CD4-positive, alpha-beta T cell treated with Interleukin-4 for 4 hours (primary cell): ENCODE measurements at places on chromosomes 11 and 22.

GRCh38 chr22:32802237-32802765, 796 bp downstream of the TIMP3 start:
- DNase-seq: no peak

DNA sequence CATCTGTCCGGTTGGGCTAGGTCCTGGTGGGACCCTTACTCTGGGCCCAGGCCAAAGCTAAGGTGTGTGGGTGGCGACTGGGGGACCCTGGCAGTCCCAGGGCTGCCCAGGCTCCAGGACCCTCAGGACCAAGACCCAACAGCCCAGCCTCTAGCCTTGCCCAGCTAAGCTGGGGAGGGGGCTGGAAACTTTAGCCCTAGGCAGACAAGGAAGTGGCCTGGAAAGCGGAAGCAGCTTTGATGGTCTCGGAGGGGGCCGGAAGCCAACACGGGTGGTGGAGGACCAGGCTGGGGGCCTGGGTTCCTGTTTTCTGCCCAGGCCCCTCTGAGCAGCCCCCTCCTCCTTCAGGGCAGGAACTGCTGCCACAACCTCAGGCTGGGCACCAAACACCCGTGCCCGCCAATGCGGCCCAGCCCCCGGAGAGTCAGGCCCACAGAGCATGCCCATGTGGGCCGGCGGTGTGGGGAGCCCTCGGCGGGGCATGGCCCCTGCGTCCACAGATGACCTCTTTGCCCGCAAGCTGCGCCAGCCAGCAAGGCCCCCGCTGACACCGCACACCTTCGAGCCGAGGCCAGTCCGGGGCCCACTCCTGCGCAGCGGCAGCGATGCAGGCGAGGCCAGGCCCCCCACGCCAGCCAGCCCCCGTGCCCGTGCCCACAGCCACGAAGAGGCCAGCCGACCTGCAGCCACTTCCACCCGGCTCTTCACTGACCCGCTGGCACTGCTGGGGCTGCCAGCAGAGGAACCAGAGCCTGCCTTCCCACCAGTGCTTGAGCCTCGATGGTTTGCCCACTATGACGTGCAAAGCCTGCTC, 2.8 kb downstream of the SIPA1 start:
- DNase-seq: peak; percentile 28

- DNase-seq: no peak
Measured at GRCh38 chr11:2724104-2724503, 24.3 kb upstream of the KCNQ1OT1 start.

DNA sequence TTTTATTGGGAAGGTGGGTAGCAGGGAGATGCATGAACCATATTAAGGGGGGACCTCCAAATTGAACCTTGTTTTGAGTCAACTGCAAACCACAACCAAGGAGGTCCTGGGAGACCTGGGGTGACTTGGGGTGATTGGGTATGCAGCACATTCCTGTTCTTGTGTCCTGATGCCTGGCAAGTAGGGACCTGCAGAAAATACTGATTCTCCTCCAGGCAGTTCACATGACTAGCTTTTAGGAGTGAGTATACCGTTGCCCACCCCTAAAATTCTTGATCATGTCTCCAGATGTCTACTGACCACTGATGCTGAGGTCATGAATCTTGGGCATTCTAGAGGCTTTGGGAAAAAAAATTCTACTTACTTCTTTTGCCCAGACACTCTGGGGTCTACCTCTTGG, 6.3 kb downstream of the EHF start:
- DNase-seq: no peak

DNA sequence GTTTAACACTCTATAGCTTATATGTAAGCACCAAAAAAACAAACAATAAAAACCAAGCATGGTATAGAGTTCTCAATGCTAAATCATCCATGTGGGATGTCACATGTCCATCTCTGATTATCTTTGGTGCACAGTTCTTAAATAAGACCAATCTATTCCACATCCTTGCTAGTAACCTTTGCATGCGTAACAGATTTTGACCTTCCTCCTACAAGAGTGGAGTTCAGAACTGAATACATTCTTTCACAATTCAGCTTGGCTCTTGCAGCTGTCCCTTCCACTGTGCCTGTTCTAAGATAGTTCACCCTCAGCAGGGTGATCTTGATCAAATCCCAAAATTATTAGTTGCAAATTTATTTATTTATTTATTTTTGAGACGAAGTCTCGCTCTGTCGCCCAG, 21.1 kb downstream of the PRR14L start:
- no peak for DNase-seq

- DNase-seq: no peak
Measured at GRCh38 chr11:76677458-76677765, 6.9 kb upstream of the LRRC32 start.

- DNase-seq: no peak
Measured at GRCh38 chr22:38432264-38432663, 22.7 kb downstream of the KCNJ4 start.

DNA sequence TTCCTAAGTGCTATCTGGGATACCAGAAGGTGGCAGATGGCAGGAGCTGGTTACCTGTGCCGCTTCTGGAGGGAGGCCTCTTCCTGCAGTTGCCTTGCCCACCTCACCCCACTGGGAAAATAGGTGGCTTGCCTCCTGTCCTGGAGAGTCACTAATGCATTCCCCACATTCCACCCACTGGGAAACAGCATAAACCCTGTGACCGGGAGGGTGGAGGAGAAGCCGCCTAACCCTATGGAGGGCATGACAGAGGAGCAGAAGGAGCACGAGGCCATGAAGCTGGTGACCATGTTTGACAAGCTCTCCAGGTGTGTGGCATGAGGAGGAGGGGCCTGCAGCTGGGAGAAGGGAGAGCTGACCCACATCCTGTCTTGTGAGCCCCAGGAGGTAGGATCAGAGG, 5.6 kb downstream of the RIC8A start:
- no peak for DNase-seq

- DNase-seq: no peak
Measured at GRCh38 chr11:12746593-12747097, 72.4 kb downstream of the TEAD1 start.

- DNase-seq: no peak
Measured at GRCh38 chr22:48238284-48238915, 1476.0 kb downstream of the TBC1D22A start.

GRCh38 chr11:116043857-116044256, 539.6 kb upstream of the CADM1 start:
- DNase-seq: no peak

DNA sequence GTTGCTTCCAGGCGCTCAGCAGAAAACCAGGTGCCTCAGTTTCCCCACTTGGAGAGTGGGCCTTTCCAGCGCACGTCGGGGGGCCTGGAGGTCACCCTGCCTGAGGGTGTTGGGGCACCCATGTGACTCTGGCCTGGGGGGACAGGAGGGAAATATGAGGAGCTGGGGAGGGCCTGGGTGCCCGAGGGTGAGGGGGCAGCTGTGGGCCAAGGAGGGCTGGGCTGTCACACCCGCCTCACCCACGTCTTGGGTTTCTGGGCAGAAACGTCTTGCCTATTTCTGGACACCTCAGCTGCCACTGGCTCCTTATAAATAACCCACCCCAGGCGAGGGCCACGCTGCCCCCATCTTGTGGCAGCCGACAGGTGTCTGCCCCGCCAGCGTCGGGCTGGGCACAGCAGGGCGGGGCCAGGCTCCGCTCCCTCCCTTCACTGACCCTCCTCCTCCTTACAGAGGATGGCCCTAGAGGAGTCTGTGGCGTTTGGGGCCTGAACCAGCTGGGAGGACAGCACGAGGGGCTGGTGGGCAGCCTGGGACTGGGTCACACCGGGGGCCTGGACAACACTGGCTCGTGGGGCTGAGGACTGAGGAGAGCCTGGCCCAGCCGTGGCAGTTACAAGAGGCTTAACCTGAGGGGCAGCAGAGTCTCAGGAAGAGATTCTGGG, 1.5 kb downstream of the TNNT3 start:
- DNase-seq: no peak

- DNase-seq: no peak
Measured at GRCh38 chr22:41563051-41563711, 2.4 kb downstream of the CSDC2 start.

GRCh38 chr11:134677397-134677822, 265.4 kb upstream of the B3GAT1 start:
- no peak for DNase-seq

- peak; percentile 32 for DNase-seq
Measured at GRCh38 chr11:70397983-70398833, at the start of gene CTTN. Gene CTTN, plus strand, starts transcription at chr11:70398529. Its CDS starts 8,769 bp downstream, at chr11:70407298.

GRCh38 chr22:32380991-32381390, 23.3 kb downstream of the RFPL3 start:
- DNase-seq: no peak

DNA sequence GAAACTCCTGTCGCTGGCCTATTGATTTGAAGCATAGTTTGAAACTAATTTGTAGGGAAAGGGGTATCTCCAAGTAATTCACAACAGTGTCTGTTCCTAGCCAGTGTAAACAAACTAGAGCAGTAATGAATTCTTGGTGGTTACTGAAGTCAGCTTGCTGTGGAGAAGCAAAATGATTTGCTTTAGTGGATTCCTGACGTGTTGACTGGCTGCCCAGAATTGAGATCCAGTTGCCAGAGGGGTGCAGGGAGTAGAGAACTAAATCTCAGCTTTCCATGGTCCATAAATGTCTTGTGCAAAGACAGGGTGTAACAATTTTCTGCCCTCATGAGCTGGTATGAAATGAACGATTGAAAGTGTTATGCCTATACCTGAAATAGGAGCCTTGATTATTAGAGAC, 382.5 kb upstream of the KIRREL3 start:
- DNase-seq: no peak

DNA sequence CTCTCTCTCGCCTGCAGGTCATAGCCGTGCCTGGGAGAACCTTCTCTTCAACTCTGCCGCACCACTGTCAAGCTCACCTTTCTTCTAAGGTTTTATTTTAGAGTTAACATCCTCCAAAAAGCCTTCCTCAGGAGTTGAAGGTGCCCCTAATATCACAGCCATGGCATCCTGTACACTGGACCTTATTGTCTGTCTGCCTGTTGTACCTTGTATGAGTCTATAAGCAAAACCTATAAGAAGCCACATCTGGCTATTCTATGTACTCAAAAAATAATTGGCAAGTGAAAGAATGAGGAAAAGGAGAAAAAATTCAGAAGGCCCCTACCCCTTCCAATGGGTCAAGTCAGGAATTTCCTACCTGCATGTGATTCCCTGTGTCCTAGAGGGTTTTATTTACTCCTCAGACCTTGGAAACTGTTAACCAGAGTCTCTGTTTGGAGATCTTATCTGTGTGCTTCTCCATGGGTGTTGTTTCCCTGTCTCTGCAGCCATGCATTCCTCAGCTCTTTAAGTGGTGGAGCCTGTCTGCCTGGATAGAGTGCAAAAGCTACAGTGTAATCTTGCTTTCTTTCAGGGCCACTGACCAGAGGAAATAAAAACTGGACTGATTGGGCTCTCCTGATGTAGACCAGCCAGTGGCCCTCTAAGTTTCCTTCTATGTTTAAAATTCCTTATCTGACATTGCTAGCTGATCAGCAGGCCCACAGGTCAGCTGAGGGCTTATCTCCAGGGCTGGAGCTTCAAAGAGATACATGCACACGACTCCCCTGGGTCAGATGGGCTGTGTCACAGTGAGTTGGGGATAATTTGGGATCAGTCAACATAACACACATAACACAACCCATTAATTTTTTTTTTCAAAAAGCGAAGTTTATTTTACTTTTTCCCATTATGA, 37.6 kb upstream of the TMEM135 start:
- DNase-seq: no peak

GRCh38 chr22:43230971-43231723, 44.2 kb upstream of the TTLL12 start:
- DNase-seq: peak; percentile 55

GRCh38 chr22:33565580-33565995, 354.7 kb downstream of the LARGE1 start:
- no peak for DNase-seq

DNA sequence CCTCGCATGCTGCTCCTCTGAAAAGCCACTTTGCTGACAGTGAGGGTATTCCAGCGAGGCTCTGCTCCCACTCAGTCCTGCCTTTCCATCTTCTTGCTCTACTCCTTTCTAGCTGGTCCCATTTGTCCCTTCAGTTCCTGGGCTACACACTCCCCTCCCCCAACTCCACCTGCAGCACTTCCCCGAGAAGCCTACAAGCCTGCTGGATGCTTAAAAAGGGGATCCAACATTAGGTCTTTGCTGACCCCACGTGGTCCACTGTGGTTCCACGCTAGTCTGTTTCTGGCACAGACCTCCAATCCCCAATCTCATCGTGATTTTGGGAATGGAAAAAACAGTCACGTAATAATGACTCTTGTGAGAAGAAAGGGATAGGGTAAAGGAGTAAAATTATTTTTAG, 121.6 kb upstream of the SNX19 start:
- DNase-seq: no peak

DNA sequence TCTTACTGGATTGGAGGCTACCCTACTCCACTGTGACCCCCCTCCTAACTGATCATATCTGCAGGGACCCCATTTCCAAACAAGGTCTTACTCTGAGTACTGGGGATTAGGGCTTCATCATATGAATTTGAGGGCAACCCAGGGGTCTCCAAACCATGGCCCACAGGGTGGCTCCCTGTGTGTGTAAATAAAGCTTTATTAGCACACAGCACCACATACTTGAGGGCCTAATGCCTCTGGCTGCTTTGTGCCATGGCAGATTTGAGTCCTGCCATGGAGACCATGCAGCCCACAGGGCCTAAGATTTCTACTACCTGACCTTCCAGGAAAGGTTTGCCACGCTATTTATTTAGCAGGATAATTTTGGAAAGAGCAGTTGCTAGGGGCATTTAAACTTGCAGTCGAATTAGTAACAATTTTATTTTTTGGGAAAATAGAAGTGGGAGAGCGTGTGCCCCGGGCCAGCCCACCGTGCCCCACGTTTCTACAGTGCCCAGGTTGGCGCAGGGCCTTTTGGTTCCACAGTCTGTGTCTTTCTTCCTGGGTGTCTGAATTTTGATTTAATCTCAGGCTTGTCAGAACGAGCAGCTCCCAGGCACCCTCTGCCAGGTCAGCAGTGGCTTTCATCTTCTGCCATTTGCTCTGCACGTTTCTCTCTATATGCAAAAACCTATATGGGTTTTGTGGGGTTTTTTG, 92.3 kb downstream of the KCNQ1 start:
- DNase-seq: no peak

GRCh38 chr11:100972046-100972445, 157.6 kb downstream of the PGR start:
- no peak for DNase-seq

GRCh38 chr22:49765091-49765771, 62.4 kb downstream of the BRD1 start:
- DNase-seq: no peak

GRCh38 chr22:49590851-49591445, 236.7 kb downstream of the BRD1 start:
- no peak for DNase-seq

DNA sequence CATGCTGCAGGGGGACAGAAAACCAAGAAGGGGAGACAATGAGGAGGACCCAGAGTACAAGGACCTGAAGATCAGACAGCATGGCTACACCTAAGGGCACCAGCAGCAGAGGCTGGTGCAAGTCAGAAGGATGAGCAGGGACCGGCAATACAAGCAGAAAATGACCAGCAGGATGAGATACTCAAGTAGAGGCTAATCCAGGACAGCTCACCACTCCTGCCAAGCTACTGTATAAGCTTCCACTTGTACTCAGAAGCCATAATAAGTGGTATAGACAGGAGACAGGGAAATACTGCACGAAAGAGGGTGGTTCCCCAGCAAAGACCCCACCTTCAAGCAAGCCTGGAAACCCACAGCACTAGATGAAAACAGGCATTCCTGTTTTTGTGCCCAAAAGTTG, 138.7 kb upstream of the ZC3H12C start:
- DNase-seq: no peak
